ENCODE measurements at places on chromosomes 13 and 19.
A peak's percentile ranks its signal among the peaks of the same experiment; 100 is the strongest.

DNA sequence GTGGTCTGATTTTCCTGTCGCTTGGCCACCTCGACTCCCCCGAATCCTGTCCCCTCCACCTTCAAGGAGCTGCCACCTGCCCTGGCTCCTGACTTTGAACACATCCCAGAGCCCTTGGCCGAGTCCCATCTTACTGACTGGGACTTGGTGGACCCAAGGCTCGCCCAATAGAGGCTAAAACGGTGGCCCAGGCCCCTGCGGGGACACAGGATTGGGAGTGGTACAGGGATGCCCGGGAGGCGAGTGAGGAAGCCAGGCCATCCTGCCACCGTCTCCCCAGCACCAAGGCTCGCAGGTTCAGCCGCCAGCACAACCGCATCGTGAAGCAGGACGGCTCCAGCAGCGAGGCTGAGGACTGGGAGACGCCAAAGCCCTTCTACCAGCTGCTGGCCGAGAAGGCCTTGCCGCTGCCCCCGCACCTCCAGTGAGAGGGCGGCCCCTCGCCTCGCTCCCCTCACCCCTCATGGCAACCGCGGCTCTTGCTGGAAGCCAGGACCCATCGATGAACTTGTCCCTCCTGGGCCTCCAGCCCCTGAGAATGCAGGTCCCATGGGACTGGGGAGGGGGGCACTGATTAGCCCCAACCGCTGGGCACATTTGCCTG is 5.3 kb downstream of the SIX5 start:
- no peak for DNase-seq

DNA sequence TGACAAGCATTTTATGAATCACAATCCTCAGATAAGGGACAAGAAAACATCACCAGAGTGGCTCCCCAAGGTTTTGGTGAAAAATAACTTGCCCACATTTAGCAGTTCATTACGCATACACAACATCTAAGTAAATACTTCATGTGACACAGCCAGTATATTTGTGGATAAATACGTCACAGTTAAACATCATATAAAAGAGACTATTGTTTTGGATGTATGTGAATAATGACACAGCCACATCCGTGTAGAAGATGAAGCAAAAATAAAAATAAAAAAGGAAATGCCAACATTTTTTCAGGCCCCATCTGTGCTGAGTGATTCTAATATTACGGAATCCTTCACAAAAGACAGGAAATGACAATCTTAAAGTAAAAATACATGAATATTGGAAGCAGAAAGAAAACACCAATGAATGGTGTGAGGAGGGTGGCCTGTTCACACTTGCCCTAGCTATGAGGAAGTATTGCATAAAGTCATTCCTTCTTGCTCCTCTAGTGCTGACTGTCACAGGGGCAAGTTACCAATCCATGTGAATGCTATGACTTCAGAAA is 457.1 kb downstream of the KLF12 start:
- DNase-seq: peak; percentile 36

GRCh38 chr19:32154418-32154817 is 191.0 kb upstream of the ZNF507 start:
- no peak for DNase-seq

DNA sequence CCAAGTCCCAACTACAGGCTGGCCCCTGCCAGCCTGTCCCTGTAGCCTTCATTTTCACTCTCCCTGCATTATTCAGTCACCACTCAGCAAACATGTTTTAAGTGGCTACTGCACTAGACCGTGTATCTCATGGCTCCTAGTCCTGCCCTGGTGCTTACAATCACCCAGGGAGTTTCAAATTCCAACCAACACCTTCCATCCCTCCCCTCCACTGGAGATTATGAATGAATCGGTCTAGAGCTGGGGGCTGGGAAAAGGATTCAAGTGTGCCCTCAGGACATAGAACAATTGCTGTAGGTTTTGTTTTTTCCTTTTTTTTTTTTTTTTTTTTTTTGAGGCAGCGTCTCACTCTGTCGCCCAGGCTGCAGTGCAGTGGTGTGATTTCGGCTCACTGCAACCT is 15.0 kb upstream of the TNFAIP8L1 start:
- DNase-seq: no peak

- no peak for DNase-seq
Observed at GRCh38 chr13:112917056-112917664, 51.9 kb upstream of the MCF2L start.

- peak; percentile 7 for DNase-seq
Observed at GRCh38 chr13:93217721-93218261, 8.8 kb upstream of the GPC6 start.

- DNase-seq: no peak
Observed at GRCh38 chr19:3263866-3264265, 39.4 kb downstream of the CELF5 start.

DNA sequence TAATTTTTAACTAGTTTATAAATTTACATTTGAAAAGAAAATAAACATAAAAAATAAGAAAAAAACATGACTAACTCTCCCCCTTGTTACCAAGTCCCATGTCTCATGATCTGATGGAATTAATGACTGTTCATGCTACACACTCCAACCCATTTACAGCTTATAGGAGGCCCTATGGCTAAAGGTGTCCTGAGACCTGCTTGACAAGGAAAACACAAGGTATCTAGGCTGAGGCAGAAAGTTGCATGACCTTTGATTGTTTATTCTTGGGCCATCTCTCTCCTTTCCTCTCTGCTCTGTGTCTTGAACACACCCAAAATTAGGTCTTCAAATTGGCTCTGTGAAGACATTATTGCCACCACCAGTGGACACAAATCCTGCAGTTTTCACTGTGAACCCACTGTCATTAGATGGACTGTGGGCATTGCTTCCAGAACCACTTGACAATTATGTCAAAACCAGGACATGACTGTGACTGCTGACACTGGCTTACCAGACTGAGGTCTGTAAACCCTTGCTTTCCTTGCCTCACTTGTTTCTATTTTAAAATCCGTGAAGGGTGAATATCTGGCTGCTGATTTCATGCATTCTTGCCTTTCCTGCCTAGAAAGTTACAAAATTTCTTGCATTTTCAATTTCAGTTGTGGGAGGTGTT is 386.5 kb upstream of the SPRY2 start:
- no peak for DNase-seq

GRCh38 chr19:50739914-50740426 is 16.8 kb downstream of the CLEC11A start:
- DNase-seq: no peak

GRCh38 chr13:73273745-73274144 is 214.9 kb downstream of the KLF5 start:
- peak; percentile 73 for DNase-seq

GRCh38 chr19:50607388-50607787 is 32.3 kb downstream of the SYT3 start:
- DNase-seq: no peak

GRCh38 chr19:42658076-42658475 is 63.4 kb upstream of the CEACAM8 start:
- peak; percentile 27 for DNase-seq

GRCh38 chr13:39353988-39354387 is 249.0 kb downstream of the LHFPL6 start:
- DNase-seq: peak; percentile 55

- DNase-seq: no peak
Observed at GRCh38 chr19:50717026-50717723, 2.4 kb downstream of the SHANK1 start.

GRCh38 chr19:3346677-3347353 is 19.6 kb upstream of the NFIC start:
- DNase-seq: peak; percentile 83

GRCh38 chr13:42812316-42812715 is 30.9 kb downstream of the FAM216B start:
- DNase-seq: peak; percentile 70

DNA sequence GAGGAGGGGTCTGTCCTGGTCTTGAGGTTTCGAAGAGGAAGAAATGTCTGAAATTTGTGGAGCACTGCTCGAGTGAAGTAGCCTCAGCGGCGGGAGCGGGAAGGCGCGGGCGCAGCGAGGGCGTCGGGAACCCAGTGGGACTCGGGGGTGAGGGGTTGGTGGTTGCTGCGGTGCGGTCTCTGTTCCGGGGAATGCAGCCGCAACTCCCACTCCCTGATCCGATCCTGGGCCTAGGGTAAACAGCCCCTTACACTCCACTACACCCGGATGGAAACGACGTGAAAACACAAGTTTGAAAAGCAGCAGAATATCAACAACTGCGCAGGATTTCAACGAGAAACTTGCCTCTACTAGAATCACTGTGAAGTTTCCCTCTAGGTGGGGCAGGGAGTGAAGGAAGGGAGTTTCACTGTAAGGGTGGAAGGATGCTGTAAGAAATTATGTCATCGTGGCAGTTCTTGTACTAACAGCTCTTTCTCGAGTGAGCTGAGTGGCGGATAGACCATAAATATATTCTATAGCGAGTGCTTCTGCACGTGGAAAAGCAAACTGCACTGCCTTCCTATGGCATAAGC is 2.0 kb upstream of the KLF12 start:
- peak; percentile 75 for DNase-seq

DNA sequence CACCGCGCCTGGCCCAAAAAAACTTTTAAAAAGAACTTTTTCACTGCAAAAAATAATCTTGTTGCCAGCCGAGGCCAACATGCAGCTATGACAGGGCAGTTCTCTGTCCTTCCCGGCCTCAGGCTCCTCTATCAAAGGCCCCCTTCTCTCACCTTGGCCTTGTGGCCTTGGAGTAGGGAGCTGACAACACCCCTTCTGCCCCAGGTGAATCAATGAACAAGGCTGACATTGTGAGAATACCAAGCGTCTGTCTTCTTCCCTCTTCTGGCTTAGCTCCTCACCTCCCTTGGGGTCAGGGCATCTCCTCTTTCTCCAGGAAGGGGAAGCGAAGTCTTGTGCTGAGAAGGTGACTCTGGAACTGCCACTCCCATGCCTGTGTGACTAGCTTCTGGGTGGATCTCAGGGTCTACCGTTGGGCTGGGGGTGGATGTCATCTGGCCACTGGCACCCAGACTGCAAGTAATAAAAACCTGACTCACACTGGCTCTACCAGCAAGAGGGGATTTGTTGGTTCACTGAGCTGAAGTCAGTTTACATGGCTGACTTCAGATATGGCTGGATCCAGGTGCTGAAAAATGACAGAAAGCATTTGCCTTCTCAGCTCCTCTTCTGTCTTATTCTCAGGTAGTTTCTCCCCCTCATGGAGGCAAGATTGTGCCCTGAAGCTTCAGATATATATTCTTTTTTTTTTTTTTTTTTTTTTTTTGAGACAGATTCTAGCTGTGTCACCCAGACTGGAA is 6.3 kb downstream of the C19orf38 start:
- DNase-seq: no peak

- peak; percentile 86 for DNase-seq
Observed at GRCh38 chr19:49339301-49340068, 4.3 kb downstream of the CD37 start.

DNA sequence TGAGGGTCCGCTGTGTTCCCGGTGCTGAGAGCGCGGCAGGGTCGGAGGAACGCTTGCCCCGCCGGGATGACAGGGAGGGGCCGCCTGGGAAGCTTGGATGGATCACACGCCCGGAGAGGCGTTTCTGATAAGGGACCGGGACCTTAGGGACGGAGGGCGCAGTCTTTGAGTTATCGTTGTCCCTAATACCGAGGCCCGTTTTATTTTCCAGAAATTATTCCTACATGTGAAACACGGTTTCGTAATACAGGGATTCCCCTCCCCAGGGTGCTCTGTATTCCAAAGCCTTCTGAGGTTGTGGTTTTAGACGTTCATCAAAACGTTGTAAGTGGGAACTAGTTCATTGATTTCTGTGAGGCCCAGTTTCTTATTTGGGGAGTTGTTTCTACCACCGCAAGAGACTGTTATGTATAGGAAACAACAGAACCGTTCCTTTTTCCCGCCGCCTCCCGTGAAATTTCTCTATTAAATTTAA is 752 bp downstream of the PDCD5 start:
- peak; percentile 67 for DNase-seq

DNA sequence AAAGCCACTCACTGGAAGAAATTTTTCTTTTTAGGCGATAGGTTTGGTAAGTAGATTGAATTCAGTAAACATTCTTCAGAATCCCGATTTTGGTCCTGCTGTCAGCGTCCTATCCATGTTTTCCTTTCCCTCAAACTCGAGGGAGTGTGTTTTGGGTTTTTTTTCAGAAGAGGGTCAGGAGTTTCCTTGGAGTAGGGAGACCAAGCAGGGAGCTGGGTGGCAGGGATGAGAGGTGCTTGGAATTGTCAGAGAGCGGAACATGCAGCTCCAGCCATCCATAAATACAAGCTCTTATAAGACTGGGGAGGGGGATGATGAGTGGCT is 1.6 kb upstream of the PCDH8 start:
- no peak for DNase-seq

DNA sequence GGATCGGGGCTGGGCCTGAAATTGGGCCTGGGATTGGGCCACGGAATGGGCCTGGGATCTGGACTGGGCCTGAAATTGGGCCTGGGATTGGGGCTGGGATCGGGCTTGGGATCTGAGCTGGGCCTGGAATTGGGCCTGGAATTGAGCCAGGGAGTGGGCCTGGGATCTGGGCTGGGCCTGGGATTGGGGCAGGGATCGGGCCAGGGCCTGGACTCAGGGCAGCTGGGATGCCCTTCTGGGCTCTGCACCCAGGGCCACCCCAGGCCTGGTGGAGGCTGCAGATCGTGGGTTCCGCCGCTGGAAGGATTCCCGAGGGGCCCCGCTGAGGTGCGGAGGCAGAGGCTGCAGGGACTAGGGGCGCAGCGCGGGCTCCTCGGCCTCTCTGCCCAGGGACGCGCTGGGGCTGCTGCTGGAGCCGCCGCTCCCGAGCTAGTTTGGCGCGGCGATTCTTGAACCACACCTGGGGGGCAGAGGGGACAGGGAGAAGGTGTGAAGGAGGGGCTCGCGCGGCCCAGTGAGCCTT is 1.8 kb downstream of the TPRX1 start:
- DNase-seq: no peak

DNA sequence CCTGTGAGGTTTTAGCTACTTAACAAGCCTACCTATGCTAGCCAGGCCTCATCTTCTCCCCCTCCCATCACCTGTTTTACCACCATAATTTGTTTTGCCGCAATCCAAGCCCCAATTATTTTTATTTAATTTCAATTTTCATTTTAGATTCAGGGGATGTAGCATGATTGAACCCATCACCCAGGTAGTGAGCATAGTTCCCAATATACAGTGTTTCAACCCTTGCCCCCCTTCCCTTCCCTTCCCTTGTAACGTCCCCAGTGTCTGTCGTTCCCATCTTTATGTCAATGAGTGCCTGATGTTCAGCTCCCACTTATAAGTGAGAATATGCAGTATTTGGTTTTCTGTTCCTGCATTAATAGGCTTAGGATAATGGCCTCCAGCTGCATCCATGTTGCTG is 885.0 kb downstream of the UQCRFS1 start:
- no peak for DNase-seq

- DNase-seq: peak; percentile 82
Observed at GRCh38 chr19:1408300-1409203, 1.2 kb downstream of the DAZAP1 start.

DNA sequence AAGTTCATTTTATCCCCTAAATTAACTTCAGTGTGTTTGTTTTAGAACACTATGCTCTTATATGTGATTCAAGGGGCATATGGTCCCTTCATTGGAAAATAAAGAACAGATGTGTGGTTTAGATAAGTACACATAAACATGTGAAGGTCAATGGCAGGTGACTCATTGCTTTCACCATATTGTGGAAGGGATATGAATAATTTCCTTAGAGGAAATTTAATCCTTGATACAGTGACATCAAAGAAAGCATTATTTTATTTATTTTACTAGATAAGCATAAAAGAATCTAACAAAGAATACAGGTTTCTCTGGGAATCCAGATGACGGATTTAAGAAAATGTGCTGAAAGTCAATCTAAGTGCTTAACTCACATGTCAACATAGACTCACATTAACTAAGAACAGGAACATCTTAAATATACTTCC is 373.5 kb downstream of the KCTD12 start:
- peak; percentile 68 for DNase-seq

All from GM23248 (cell line).